ENCODE measurements at places on chromosomes 6 and 20.

DNA sequence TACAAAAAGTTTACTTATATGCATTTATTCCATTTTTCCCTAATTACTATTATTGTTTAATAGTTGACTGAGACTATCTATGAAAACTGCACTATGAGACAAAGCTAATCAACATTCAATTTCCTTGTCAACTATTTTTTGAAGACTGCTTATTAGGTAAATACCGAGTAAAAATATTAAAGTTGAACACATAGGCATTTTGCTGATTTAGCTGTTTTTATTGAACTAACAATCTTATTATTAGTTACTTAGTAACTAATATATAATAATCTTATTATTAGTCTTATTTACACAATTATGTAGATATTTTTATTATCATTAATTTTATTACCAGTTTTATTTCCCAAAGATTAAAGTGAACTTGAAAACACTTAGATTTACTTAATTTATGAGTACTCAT lies 728.8 kb downstream of the TENT5A start:
- no peak for DNase-seq

DNA sequence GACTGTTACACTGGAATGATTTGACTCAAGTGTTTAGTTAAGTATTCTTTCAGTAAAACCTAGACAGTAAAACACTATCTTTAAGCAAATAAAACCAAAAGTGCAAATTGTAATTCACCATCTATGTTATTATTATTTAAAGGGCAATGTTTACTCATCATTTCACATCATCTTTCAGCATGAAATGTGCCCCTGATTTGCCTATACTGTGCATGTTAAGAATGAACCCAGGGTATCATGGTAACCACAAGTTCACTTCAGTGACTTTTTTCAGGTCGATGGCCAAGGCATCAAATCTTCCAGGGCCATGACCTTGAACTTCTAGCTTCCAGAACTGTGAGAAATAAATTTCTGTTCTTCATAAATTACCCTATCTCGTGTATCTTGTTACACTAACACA lies 2.1 kb upstream of the HLA-DOB start:
- no peak for DNase-seq

GRCh38 chr6:18262702-18263417 lies 1.5 kb downstream of the DEK start:
- DNase-seq: no peak

- DNase-seq: no peak
Measured at GRCh38 chr6:40807484-40807883, 220.3 kb upstream of the LRFN2 start.

DNA sequence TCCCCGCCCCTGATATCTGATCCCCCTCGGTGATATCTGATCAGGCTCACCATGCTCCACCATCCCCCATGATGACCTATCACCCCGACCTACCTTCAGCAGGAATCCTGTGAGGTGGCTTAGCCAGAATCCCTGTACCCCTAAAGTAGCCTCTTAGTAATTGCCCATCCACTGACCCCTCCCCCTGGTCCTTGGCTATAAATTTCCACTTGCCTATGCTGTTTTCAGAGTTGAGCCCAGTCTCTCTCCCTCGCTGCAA lies 177.5 kb upstream of the GGTLC1 start:
- no peak for DNase-seq

- no peak for DNase-seq
Measured at GRCh38 chr6:150312844-150313584, 55.8 kb upstream of the IYD start.

DNA sequence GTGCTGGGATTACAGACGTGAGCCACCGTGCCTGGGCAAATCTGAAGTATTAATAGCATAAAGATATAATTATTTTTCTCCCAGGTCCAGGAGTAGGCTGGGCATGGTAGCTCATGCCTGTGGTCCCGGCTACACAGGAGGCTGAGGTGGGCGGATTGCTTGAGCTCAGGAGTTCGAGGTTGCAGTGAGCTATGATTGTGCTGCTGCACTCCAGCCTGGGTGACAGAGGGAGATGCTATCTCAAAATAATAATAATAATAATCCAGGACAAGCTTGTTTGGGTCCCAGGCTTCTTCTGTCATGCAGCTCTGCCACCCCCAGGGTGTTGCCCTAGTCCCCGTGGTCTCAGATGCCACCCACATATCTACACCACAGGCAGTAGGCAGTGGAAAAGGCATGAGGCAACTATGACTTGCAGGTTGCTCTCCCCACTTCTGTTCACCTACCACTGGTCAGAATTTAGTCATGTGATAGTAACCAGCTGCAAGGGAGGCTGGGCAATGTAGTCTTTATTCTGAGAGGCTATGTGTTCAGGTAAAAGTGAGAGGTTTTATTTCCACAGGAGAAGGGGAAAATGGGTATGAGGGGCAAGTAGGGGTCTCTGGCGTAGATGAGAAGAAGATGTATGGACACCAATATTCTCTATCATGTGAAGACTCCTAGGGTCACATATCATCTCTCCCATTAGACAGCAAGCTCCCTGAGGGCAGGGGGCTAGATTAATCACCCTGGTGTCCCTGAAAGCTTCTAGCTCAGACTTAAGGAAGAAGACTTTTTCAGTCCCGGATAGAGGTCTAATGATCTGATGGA lies 25.7 kb downstream of the TCF15 start:
- no peak for DNase-seq
